ENCODE measurements at places on chromosomes 1 and 21.

- DNase-seq = no peak
Measured at GRCh38 chr1:56547977-56548376, 31.4 kb downstream of the PLPP3 start.

GRCh38 chr1:21631944-21632887, 36.9 kb downstream of the RAP1GAP start:
- no peak for DNase-seq

- DNase-seq = no peak
Measured at GRCh38 chr1:226882631-226883409, 12.4 kb downstream of the PSEN2 start.

DNA sequence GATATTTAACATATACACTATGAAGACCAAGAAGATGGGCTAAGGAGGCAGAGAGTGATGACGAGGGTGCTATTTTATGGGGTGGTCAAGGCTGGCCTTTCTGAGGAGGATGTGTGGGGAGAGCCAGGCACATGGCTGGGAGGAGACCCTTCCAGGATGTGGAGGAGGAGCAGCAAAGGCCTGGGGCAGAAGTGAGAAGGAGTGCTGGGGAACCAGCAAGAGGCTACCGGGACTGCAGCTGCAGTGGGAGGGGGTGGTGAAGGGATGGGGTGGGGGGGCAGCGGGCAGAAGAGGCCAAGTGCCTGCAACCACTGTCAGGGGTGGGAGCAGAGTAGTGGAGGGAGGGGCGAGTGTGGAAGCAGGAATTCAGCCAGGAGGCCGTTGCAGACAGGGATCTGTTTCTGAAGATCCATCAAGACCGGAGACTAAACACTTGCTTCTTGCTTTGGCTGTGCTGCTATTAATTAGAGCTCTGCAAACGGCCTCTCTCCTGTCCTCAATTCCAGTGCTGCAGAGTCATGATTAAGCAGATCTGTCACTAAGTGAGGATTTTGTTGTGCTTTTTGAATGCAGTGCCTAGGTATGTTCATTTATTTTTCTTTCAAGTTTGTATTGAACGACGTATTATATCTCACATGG, 89.9 kb downstream of the IER5 start:
- DNase-seq = no peak

DNA sequence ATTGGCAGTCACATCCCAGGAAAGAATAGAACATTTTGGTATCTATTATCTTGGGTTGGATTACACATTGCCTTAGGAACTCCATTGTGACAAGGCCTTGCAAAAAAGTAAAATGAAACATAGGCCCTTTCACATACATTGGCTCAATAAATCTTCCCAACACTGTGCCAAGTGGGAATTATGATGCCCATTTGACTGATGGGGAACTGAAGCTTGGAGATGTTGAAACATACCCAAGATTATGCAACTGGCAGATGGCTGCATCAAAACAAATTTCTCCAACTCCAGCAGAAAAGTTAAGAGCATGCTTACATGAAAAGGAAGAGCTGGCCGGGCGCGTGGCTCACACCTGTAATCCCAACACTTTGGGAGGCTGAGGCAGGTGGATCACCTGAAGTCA, 26.9 kb downstream of the PLEKHO1 start:
- DNase-seq = no peak

- no peak for DNase-seq
Measured at GRCh38 chr1:9529190-9529589, 10.1 kb upstream of the SLC25A33 start.

GRCh38 chr1:53197291-53198200, 922 bp downstream of the CPT2 start:
- DNase-seq = no peak

DNA sequence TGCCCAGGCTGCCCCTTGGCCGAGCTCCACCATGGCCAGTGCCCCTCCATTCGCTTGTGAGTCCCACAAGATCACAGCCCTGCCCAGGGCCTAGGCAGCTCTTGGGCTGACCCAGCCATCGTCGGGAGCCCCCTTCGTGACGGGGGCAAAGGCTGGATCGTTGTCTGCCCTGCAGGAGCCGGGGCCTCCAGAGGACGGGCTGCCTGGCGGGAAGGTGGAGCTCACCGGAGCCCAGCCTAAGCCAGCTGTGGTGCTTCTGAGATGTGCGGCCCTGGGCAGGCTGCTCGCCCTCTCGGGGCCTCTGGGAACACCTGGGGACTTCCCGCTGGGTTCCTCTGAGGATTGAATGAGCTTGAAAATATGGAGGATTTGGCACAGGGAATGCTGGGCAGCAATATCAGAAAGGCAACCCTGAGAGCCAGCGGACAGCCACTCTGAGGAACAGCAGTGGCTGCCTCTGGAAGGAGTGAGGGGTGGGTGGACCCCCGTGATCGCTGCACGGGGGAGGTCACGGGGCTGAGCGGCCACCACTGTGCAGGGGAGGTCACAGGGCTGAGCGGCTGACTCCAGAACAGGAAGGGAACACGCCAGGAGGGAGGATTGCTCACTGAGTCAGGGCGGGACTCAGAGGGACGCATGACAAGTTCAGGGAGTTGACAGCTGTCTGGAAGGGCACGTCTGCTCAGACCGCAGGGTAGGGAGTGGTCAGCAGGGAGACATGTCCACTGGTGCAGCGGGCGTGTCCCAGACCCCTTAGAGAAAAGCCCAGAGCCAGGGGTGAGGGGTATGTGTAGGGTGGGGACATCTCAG, 19.3 kb downstream of the TP73 start:
- DNase-seq = no peak

DNA sequence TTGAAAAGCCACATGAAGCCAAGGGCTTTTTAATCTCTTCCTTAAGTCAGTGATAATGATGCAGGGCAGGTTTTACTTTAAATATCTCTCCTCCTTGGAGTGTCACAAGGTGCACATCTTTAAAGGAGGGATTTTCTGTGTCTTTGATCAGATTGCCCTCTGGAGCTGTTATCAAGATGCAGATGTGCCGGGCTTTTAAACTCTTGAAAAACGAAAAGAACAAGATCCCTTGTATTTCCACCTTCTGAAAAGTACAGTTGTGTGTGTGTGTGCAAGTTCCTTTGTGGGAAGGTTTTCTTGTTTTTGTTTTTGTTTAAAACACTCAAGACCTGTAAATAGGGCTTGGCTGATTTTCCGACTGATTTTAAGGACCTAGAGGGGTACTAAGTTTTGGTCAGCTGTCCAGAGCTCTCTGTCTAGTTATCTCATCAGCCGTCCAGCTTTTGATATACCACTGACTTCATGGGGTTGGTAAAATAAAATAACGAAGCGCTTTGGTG, 1.6 kb downstream of the MARK1 start:
- DNase-seq = no peak

- no peak for DNase-seq
Measured at GRCh38 chr1:219791766-219792165, 136.6 kb downstream of the SLC30A10 start.

DNA sequence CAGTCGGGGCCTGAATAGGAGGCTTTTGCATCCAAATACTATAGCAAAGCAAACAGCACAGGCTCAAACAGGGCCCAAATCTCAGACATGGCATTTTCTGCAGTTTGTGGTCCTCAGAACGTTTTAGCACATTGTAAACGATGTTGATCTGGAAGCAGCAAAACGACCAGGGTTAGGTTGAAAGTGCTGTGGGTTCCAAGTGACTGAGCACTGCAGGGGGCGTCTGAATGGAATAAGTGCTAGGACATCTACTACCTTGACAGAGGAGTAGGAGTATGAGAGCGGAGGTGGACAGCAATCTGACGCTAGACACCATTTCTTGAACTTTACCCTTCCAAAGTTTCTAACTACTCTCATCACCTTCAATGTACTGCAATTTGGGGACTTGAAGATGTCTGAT, 214.9 kb downstream of the BARHL2 start:
- no peak for DNase-seq

DNA sequence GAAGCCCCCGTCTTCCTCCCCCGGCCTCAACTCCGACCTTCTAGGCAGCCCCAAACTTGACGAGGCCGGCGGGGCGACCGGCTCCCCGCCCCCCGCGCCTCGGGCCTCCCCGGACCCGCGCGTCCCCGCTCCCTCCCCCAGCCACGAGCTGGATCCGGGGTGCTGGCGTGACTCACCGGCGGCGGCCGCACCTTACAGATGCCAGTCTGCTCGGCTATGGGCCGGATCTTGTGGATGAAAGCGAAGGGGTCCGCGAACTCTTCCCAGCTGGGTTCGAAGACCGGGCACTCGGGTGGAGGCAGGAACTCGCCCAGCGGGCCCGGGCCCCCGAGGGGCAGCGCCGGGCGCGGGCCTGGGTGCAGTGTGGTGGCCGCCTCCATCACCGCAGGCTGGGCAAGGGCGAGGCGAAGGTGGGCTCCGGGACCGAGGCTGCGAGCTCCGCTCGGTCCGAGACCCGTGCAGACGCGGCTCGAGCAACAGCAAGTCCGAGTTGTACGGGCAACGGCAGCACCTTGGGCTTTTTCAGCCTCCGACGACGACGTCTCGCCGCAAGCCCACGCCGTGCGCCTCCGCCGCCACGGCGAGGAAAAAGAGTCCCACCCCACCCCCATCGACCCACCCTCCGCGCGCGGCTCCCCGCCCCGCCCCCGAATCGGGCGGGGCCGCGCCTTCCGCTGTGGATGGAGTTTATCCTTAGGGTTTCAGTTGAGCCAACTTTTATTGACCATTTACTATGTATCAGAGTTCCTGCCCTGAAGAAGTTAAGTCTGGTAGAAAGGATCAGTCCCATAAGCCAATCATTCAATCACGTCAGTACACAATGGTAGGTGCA, at the start of gene KDM5B:
Gene KDM5B (minus strand): TSS at position 496 of the 832 bp plus-strand sequence. CDS start 116 bp downstream, at position 380.
- DNase-seq = no peak

GRCh38 chr1:200561856-200562214, 58.7 kb downstream of the KIF14 start:
- DNase-seq = no peak

- DNase-seq = no peak
Measured at GRCh38 chr1:5945445-5945844, 46.8 kb downstream of the NPHP4 start.

DNA sequence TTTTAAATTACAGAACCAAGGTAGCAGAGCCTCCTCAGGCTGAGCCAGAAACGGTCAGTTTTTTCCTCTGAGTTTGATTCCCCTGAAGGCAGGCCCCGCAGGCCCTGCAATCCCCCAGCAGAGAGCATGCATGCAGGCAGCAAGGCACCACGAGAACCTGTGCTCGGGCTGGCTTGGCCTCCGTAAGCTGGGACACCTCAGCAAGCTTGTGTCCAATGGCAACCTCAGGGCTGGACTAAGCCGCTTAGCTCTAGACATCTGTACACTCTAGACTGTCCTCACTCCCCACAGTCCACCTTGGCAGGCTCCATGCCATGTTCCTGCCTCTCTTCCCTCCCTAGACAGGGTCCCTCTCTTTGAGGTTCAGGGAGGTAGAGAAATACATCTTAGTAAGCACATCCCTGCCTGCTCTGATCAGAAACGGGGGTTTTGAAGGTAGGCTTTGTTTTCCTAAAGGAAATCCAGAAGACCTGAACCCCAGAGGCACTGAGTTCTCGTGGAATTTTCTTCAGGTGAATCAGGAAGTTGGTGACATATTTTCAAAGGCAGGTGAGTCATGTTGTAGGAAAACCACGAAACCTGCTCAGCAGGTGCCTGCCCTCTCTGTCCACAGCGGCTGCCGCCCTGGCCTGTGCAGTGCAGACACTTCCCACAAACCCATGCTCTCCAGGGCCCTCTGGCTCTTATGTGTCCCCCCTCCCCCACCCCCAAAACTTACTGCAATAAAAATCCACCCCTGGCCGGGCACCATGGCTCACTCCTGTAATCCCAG, 7.0 kb downstream of the TMEM63A start:
- no peak for DNase-seq

DNA sequence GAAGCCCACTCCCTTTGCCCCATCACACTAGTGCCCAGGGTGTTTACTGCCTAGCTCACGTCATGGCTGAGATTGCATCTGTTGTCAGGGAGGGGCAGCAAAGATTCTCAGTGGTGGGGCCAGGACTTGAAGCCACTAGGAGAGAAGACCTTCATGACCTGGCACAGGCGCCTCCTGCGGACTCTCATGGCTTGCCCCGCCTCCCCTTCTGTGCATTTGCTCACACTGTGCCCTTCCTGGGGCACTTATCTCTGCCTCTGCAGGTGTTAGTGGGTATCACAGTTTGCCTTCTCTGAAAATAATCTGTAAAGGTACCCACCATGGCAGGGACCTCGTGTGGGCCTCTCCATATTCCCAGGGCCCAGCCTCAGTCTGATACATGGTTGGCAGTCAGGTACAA, 20.1 kb downstream of the PTPRU start:
- DNase-seq = no peak

DNA sequence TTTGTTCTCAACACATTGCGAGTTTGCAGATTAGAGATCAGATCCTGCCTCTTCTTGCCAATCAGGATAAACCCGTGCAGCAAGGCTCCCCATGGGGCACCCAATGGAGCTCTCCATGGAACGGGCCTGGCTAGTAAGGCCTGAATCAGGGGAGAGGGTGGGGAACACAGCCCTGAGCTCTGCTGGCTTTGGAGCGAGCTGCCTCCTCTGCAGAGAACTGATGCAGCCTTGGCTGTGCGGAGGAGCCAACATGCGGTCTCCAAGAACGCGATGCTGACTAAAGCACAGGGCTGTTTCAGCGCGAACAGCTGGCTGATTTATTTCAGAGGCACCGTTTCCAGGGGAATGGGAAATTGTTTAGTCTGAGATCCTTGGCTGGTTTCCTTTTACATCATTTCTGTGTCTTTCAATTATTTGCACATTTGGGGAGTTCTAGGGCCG, 139.7 kb downstream of the TSEN15 start:
- DNase-seq = no peak

DNA sequence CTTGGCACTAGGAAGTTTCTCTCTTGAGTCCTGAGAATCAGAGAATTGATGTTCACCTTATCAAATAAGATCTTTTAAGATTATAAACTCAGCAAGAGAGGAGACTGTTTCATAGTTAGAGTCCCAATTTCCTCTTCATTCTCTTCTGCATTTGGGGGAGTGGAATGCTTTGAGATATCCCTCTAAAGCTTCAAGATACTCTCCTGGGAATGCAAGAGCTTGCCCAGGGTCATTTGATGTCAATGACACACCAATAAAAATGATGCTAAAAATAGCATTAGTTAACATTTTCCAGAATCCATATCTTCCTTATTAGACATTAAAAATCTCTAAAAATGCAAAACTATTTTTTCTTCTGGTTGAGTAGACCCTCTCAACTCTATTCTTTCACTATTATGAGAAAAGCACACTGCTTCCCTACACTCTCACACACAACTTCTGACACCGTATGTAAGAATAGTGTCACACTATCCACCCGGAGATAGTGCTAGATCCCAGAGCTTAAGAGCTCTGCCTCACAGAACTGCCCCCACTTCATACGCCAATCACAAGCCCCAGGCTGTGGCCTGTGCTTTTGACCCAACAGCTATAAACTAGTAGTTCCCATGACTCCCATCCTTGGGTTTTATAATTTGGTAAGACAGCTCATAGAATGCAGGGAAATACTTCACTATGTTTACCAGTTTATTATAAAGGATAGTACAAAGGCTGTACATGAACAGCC, 399.9 kb upstream of the RUNX1 start:
- DNase-seq = no peak

DNA sequence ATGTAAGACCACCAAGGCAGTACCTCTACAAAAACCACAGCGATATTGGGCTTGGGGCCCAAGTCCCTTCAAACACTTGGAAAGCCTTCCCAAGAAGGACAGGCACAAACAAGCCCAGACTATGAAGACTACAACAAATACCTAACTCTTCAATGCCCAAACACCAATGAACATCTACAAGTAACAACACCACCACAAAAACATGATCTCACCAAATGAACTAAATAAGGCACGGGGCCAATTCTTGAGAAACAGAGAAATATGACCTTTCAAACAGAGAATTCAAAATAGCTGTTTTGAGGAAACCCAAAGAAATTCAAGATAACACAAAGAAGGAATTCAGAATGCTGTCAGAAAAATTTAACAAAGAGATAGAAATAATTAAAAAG, 86.8 kb downstream of the COL24A1 start:
- no peak for DNase-seq

GRCh38 chr21:22925032-22925431, 1926.8 kb downstream of the NCAM2 start:
- DNase-seq = no peak
